ENCODE measurements at places on chromosomes 16 and 17.

DNA sequence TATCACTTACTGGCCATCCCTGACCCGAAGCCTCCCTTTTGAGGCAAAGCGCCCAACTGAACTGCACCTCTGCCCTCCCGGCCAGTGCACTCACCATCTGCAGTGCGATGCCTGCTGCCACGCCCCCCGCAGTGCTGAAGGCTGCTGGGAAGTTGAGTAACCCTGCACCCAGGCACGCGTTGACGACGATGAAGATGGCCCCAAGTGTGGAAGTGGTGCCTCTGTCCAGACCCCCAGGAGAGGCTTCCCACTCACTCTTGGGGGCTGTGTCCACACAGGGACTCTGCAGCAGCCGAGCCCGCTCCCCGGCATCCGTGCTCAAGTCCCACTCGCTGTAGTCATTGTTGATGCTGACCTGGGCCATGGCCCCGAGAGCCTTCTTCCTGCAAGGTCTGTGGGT is 4.8 kb downstream of the SLC38A7 start:
- DNase-seq, result no peak

DNA sequence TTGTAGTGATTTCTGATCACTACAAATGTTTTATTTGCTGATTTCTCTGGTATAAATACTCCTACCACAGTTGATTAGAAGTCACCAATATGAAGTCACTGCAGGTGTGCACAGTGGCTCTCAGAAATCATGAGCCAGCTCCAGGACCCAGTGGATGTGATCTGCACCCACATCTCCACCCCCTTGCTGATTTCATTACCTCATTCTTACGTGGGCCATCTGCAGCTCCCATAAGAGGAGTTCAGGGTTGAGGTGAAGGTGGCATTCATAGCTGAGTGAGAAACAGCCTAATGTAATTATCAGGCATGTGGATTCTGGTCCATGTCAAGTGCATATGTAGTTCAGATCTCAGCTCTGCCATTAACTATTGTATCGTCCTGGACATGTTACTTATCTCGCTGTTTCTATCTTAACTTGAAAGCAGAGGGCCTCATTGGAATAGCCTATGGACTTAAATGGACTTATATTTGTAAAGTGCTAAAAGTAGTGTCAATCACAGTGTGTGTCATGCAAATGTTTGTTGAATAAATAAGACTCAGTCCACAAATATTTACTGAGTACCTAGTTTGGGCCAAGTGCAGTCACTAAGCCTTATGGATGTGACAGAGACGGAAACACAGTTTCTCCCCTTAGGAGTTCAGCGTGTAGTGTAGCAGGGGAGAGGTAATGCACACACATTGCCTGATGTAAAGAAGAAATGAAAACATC is 40.7 kb upstream of the ZKSCAN2 start:
- DNase-seq, result no peak

DNA sequence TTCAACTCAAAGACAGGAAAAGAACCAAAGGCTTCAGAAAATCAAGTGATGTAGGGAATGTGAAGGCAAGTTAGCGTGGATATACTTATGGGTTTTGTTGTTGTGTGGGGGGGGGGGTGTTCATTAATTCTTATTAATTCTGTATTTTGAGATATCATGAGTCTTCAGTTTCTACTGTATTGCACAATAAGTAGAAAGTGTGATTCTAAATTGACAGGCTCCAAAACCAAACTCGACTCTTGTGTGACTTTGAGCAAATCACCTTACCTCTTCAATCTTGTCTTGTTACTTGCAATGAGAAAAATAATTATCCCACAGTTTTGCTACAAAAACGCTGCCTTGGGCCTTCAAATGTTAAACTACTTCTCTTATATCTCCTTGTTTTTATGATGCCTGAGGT is 453.9 kb upstream of the GOT2 start:
- no peak for DNase-seq

DNA sequence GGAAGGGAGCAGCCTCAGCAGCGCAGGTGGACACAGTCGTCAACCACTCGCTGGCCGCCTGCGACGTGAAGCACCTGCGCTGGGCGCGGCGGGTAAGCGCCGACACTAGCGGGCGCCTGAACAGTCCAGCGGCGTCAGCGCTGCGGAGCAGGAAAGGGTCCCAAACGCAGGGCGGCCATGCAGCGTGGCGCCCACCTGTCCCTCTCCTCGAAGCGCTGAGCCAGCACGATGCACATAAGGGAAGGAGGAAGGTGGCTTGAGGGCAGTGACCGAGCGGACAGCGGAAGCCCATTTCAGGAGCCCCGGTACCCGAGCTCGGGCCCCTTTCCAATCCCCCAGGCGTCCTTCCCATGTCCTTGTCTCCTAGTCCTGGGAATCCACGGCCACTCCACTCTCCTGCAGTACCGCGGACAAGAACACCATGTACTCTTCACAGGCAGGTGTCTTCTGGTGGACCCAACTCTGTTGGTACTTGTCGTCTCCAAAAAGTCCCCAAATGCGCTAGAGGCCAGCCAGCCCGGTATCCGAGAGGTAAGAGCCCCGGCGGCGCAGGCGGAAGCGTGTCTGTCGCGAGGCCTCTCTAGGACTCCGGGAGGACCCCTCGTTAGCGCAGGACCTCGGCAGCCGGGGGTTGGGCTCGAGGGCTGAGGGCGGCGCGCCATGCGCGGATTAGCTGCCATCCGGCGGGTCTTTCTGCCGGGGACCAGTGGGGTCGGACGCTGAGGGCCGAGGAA is 14.4 kb downstream of the ZNF232 start:
- DNase-seq, result peak; percentile 68

- no peak for DNase-seq
Observed at GRCh38 chr16:77250400-77250799, 51.2 kb downstream of the SYCE1L start.

DNA sequence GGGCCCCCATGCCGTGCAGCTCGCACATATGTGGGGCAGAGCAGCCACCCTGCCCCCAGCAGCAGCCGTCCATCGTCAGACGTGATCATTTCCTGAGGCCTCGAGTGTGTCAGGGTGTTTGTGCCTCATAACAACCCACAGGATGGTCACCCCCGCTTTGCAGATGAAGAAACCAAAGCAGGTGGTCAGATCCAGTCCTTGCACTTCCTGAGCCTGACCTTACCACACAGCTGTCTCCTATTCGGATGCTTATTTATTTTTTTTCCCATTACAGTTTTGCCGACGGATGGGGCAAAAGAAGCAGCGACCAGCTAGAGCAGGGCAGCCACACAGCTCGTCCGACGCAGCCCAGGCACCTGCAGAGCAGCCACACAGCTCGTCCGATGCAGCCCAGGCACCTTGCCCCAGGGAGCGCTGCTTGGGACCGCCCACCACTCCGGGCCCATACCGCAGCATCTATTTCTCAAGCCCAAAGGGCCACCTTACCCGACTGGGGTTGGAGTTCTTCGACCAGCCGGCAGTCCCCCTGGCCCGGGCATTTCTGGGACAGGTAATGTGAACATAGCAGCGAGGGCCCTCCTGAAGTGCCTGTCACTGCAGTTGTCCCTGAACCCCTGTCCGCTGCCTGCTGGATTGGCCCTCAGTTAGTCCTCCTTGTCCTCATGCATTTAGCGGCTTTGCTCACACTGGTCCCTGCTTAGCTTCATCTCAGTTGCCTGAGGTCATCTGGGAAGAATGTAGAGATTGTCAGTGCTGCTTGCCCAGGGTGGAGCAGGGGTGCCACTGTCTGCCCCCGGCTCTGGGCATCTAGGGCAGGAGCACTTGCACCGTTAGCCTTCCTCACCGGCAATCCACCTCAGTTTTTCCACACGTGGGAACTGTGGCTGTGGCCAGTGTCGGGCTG is 1.4 kb downstream of the MPG start:
- DNase-seq, result no peak

GRCh38 chr17:48905987-48906515 is 2.2 kb upstream of the UBE2Z start:
- no peak for DNase-seq

DNA sequence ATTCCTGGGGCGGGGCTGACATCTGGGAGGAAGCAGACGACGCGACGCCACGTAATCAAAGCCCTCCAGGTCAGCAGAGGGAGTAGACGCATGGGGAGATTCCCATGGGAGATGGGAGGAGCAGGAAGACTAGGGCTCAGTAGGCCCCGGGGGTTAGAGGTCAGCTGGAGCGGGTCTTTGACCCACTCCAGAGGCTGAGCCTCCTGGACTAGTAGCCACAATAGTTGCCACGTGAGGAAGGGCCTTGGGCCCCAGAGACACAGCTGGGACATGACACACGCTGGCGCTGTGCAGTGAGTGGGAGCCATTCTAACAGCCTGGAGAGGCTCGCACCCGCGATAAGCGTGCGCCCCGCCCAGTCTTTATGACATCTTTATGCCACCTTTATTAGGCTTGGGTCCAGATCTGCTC is 95.7 kb upstream of the AMZ2 start:
- no peak for DNase-seq

DNA sequence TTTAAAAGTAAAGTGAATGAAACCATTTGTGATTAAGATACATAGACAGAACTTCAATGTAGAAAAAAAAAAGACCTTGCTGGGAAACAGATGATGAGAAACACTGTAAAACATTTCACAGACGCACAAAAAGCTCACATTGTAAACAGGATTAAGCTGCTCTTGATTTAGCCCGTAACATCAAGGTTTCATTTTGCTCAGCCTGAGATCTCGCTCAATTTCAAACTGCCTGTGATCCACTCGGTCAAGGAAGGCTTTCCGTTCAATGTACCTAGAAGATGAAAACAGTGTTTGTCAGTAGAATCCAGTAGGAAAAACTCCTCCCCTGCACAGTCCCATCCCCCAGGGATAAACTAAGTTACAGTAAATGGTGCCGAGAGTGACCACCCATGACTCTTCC is 42.3 kb upstream of the BCAR1 start:
- DNase-seq, result no peak

GRCh38 chr17:38588788-38589174 is 17.0 kb downstream of the SRCIN1 start:
- no peak for DNase-seq

DNA sequence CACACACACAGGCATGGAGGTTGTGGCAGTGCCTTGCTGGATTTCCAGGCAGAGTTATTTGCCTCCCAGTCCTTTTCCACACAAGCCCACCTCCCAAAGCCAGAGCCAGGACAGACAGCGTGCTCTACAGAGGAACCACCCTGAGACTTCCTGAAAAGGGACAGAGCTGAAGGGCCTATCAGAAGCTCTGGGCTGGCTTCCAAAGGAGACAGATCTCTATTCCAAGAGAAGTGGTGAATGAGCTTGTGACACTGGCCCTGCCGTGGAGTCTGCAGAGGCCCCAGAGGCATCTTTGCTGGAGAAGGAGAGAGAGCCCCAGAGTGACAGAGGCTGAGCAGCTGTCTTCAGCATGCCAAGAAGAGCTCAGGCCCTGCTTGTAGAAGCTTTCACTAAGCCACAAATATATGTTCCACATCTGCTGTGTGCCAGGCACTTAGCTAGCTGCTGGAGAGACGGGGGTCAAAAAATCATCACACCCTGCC is 8.3 kb upstream of the LPCAT2 start:
- no peak for DNase-seq

- DNase-seq, result no peak
Observed at GRCh38 chr16:72811188-72811720, 236.7 kb downstream of the ZFHX3 start.

GRCh38 chr16:55991843-55992242 is 116.7 kb upstream of the CES5A start:
- DNase-seq, result no peak

- no peak for DNase-seq
Observed at GRCh38 chr17:63701456-63701820, 1.5 kb upstream of the LIMD2 start.

DNA sequence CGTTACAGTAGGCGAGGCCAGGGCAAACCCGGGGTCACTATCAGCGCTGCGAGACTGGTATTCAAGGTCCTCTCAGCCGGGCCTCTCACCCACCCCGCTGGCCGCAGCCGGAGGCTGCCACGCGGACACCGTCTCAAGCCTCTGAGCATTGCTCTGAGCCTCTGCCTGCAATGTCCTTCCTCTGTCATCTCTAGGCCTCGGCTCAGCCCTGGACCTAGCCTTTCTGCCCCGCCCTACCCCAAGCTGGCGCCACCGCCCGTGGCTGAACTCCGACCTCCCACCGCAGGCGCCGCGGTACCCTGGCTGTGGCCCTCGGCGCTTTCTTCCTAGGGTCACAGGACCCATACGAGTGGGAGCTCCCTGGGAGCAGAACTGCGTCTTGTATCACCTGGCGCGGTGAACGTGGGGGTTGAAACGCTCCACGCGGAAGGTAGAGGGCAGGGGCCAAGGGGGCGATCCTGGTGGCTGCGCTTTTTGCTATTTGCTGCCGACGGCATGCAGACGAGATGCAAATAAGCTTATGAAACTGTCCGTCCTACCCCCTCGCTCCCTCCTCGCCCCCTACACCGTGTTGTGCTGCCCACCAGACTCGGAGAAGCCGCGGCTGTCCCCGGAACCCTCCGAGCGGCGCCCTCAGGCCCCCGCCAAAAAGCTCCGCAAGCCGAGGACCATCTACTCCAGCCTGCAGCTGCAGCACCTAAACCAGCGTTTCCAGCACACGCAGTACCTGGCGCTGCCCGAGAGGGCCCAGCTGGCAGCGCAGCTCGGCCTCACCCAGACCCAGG is 3.7 kb downstream of the DLX4 start:
- DNase-seq, result no peak

DNA sequence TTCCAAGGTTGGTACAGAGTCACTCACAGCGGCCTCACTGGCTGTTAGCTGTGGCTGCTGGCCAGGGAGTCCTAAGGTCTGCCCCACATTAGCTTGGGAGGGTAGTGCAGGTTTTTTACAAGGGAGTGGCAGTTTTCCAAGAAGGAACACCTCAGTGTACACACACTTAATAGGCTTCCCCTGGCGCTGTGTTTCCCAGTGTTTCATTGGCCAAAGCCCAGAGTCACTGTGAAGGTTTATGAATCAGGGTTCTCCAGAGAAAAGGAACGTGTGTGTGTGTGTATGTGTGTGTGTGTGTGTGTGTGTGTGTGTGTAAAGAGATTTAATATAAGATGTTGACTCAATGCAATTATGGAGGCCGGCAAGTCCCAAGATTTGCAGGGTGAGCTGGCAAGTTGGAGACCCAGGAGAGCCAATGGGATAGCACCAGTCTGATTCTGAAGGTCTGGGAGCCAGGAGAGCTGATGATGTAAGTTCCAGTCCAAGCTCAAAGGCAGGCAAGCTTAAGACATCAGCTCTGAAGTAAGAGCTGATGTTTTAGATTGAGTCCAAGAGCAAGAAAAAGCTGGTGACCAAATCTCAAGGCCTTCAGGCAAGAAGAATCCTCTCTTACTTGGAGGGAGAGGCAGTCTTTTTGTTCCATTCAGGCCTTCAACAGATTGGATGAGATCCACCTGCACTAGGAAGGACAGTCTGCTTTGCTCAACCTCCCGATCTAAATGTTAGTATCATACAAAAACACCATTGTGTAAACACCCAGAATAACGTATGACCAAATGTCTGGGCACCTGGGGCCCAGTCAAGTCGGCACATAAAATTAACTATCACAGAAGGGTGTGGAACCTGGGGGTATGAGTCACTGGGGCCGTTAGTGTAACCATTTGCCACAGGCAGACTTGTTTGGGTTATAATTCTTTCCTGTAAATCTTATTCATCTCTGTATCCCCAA is 206.8 kb downstream of the PRKCA start:
- no peak for DNase-seq

GRCh38 chr17:64130559-64131001 is 636 bp upstream of the ERN1 start:
- peak; percentile 72 for DNase-seq

- DNase-seq, result no peak
Observed at GRCh38 chr17:72150632-72151460, 30.0 kb downstream of the SOX9 start.
